Smooth muscle cell of trachea (primary cell): ENCODE measurements at places on chromosomes 5 and 9. TPM values are rescaled to one million over a fixed set of nuclear protein-coding genes. Genes with fewer than 3 reads are reported as not detected.

The SMIM33 gene
- total RNA-seq, result not detected in 2 replicates

The SCAI gene
- 18.5 and 27.2 TPM in 2 replicates for total RNA-seq

The CCDC192 gene
- not detected in 2 replicates for total RNA-seq

The PCDHGA4 gene
- 8.9 and 11.1 TPM in 2 replicates for total RNA-seq

The SPINK6 gene
- total RNA-seq, result not detected in 2 replicates

The INSYN2B gene
- 5.8 and 14.6 TPM in 2 replicates for total RNA-seq

The PTGDS gene
- total RNA-seq, result 2.8 and 36.7 TPM in 2 replicates

The EIF4E1B gene
- not detected in 2 replicates for total RNA-seq

The C1QTNF3 gene
- total RNA-seq, result 0.99 and 1.5 TPM in 2 replicates

The LPAR1 gene
- total RNA-seq, result 220 and 405 TPM in 2 replicates

The PCSK1 gene
- 0.15 and 0.17 TPM in 2 replicates for total RNA-seq

The NUTM2G gene
- not detected in 2 replicates for total RNA-seq

The CLK4 gene
- 21.3 and 25.6 TPM in 2 replicates for total RNA-seq

The SLC1A1 gene
- total RNA-seq, result 7.7 and 12.9 TPM in 2 replicates

The OR13C4 gene
- total RNA-seq, result not detected in 2 replicates

The GPBP1 gene
- 49.5 and 74.8 TPM in 2 replicates for total RNA-seq

The C8G gene
- not detected in 2 replicates for total RNA-seq

The CDKN2A gene
- total RNA-seq, result 32.0 and 39.5 TPM in 2 replicates

The ADGRD2 gene
- total RNA-seq, result not detected in 2 replicates

The INSL4 gene
- total RNA-seq, result not detected in 2 replicates

The LCN2 gene
- not detected in 2 replicates for total RNA-seq

The DNM1 gene
- 83.0 and 86.0 TPM in 2 replicates for total RNA-seq

The FBN2 gene
- total RNA-seq, result 12.1 and 78.2 TPM in 2 replicates

The CYLC2 gene
- not detected in 2 replicates for total RNA-seq

The TNIP1 gene
- total RNA-seq, result 56.0 and 87.7 TPM in 2 replicates

The ABO gene
- not detected in 2 replicates for total RNA-seq

The ABLIM3 gene
- 23.1 and 42.5 TPM in 2 replicates for total RNA-seq

The FGF18 gene
- total RNA-seq, result 0.29 and 0.99 TPM in 2 replicates

The IER5L gene
- 65.6 and 118 TPM in 2 replicates for total RNA-seq

The AP3B1 gene
- 55.6 and 78.1 TPM in 2 replicates for total RNA-seq

The PCDHA1 gene
- total RNA-seq, result under 0.01 TPM in 1 of 2 replicates, not detected in the other

The TRIM23 gene
- 25.0 and 34.4 TPM in 2 replicates for total RNA-seq

The EQTN gene
- total RNA-seq, result not detected in 2 replicates

The SCGB3A2 gene
- not detected in 2 replicates for total RNA-seq

The BARX1 gene
- not detected in 2 replicates for total RNA-seq

The CATSPER3 gene
- total RNA-seq, result 0.17 TPM in 1 of 2 replicates, not detected in the other

The EFNA5 gene
- total RNA-seq, result 3.8 and 5.8 TPM in 2 replicates

The SHISAL2B gene
- not detected in 2 replicates for total RNA-seq

The ADRB2 gene
- 1.3 and 2.2 TPM in 2 replicates for total RNA-seq

The GRXCR2 gene
- total RNA-seq, result not detected in 2 replicates

The SLC28A3 gene
- 0.15 and 0.50 TPM in 2 replicates for total RNA-seq

The DAPK1 gene
- total RNA-seq, result 2.9 and 10.3 TPM in 2 replicates

The FASTKD3 gene
- 10.8 and 22.8 TPM in 2 replicates for total RNA-seq

The TAF11L5 gene
- total RNA-seq, result not detected in 2 replicates

The MSX2 gene
- 1.9 and 15.9 TPM in 2 replicates for total RNA-seq

The ZBED3 gene
- total RNA-seq, result 2.8 and 3.1 TPM in 2 replicates

The MLANA gene
- total RNA-seq, result not detected in 2 replicates

The SPDL1 gene
- 16.9 and 22.3 TPM in 2 replicates for total RNA-seq

The LECT2 gene
- total RNA-seq, result not detected in 2 replicates

The SLC34A3 gene
- total RNA-seq, result under 0.01 TPM in 1 of 2 replicates, not detected in the other

The RXFP3 gene
- total RNA-seq, result not detected in 2 replicates

The GMCL2 gene
- total RNA-seq, result under 0.01 TPM in 1 of 2 replicates, not detected in the other
